Amniotic stem cell (primary cell): ENCODE measurements at places on chromosomes 12 and 14.

- no peak for DNase-seq
These were observed 3.5 kb upstream of the OSBPL8 start for GRCh38 chr12:76563061-76563460.

DNA sequence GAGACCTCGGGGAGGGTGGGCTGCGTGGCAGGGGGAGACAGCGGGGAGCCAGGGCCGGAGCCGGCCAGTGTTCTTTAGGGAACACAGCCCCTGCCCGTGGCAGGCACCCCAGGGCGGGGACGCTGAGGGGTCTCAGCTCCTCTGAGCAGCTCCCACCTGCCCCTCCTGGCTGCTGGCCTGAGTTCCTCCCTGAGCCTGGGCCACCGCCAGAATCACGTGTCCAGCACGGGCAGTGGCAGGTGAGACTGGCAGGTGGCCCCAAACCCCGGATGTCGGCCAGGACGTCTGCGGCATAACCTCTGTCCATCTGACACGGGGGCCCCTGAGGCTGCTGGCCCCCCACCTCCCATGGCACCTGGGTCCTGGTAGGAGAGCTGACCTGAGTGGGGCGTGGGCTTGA lies 25.1 kb downstream of the NOC4L start:
- DNase-seq = no peak

DNA sequence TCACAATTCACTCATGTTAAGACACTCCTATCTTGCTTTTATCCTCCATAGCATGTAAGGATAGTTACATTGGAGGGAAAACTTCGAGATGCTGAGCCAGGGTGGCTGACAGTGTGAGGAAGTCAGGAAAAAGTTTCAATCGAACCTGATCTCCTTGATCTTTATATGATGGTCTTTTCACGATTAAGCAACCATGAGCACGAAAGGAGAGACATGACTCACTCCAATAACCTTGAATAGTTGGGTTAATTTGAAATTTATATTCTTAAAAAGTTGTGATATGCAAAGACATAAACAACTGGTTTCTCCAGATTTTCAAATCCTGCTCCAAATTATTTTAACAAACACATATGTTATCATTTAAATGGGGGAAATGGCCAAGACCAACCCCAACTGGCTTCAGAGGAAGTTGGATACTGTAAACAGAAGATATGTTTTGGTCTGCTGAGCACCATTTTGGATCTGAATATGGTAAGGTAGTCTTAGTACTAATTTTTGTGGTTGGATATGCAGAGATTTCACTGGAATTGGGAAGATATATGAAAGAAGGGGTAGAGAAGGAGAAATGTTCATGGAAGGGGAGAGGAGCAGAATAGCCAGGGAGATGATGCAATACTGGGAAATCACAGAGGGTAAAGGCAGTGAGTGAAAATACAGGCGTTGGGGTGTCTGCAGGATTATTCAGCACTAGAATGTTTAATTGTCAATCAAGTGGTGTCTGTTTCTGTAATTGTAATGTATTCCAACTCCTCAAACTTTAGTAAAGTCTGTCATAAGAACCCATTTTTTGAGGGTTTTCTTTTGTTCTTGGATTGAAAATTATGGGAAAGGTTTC lies 185.2 kb upstream of the SLC38A2 start:
- DNase-seq = no peak

DNA sequence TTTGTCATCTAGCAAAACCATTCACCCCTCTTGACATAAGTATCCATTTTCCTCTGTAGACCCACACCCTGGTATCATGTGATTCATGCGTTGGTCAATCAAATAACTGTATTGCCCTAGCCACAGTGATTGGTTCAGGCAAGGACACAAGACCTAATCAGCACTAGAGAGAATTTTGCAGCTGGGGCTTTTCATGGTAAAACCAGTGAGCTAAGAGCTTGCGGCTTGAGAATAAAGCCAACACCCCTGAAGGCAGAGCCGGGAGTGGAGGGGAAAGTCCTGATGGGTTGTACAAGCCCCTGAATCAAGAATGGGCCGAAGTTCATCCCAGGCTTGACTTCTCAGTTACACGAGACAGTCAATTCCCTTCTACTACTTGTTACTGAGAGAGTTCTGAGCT lies 33.2 kb upstream of the LTBP2 start:
- no peak for DNase-seq

DNA sequence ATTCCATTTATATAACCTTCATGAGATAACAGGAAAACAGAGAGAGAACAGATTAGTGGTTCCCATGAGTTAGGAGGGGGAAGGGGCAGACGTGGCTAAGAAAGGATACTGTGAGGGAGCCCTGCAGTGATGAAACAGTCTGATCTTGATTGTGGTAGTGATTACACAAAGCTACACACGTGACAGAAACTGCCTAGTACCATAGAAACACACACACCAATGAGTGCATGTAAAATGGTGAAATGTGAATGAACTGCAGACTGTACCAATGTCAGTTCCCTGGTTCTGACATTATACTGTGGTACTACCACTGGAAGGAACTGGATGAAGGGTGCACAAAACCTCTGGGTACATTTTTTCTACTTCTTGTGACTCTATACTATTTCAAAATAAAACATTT lies 36.9 kb downstream of the NRDE2 start:
- DNase-seq = no peak

- no peak for DNase-seq
These were observed 58.9 kb downstream of the DHRS2 start for GRCh38 chr14:23694949-23695663.

DNA sequence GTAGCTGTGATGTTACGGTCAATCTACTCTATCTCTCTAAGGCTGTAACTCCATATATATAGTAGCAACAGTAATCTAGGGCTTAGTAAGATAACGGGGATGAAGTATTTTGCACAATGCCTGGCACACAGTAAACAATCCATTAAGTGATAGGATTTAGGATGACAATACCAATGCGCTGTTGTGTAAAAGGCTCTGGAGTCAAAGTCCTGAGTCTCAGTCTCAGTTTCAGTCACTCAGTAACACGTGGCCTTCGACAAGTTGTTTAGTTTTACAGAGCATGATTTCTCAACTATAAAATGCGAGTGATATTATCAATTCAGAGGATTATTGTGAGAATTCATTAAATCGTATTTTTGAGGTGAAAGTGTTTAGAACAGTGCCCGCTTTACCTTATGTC lies 162.4 kb downstream of the GARIN6 start:
- DNase-seq = no peak

DNA sequence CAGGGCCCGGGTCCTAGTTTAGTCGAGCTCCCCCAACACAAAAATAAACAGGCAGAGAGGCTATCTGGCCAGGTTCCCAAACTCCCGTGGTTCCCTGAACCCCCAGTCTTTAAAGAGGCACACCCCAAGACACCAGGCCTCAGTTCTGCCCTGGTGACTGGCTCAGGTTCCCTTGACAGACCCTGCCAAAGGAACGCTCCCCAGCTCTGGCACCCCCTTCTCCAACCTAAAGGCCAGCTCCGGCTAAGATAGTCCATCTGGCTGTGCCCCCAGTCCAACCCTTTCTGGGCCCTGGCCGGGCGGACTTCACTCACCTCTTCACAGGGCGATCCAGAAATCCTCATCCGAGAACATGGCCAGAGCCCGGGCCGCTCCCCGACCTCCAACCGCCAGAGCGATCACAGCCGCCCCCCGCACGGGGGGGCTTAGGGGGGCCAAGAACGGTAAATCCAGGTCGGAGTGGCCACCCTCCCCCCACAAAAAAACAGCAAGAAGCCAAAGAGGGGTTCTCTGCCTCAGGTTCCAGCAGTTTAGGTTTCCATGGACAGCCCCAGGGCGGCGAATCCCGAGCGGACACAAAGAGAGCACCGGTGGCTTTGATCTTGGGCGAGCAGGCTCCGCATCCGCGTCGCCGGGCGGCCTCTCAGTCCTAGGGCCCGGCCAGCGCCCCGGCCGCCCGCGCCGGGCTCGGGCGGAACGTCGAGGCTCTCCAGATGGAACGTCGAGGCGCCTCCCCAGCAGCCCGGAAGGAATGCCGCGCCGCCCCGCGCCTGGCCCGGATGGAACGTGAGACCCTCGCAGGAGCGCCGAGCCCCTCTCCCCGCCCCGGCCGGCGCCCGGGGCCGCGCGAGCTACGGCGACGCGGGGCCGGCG lies 1.1 kb downstream of the KMT2D start:
- no peak for DNase-seq

DNA sequence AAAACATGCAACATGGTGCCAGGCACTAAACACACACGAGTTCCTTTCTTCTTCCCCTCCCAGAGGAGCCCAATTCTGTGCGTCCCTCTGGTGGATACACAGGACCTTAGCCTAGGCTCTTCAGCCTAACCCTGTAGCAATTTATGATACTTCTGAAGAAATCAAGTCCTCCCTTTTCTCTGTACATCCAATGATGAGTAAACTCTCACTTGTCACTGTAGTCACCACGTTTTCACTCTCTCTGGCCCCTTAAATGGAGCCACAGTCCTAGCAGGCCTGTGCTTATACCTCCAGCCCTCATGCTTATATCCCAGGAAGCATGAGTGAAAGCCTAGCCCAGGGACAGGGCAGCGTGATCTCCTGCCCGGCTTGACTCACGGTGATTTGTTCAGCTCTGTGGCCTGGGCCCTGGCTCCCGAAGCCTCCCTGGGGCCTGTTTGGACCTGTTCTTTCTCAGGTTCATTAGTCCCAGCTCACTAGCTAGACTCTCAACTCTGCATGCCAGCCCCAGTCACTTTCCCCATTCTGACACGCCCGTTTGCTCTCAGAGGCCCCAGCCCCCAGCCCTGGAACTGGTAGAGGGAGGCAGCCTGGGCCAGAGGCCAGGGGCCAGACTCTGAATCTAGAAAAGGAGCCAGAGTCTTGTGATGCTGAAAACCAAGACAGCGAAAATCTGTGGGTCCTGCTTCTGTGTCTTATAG lies 24.1 kb upstream of the PLEKHG3 start:
- DNase-seq = no peak

DNA sequence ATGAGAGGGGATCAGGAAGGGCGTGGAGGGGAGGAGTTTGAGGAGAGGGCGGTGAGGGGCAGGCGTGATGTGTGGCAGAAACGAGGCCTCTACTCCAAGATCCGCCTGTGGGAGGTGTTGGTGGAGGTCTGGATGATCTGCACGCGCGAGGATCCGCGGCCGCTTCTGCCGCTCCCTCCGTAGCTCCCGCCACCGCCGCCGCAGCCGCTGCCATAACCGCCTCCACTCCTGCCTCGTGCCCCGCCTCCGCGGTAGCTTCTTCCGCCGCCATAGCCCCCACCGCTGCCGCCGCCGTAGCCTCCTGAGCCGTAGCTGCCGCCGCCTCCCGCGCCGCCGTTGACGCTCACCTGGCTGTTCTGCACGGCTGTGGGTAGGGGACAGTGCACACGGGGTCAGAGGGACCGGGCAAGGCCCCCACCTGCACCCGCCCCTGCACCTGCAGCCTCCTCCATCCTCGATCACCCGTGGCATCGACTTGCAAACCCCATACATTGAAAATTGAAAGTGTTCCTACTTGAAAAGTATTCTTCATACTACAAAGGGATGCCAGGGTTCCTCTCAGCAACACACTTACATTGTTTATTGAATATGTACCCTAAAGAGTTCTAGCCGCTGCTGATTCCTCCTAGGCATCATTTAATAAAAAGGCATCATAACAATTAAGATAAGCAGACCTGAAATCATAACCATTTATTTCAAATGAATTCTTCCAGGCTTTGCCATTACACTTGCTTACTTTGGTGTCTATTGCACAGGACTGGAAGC lies 11.1 kb upstream of the KRT1 start:
- DNase-seq = no peak

- DNase-seq = no peak
These were observed 231.2 kb upstream of the PLEKHG7 start for GRCh38 chr12:92471551-92471950.

- no peak for DNase-seq
These were observed 265.8 kb downstream of the CPNE8 start for GRCh38 chr12:38639625-38640024.

DNA sequence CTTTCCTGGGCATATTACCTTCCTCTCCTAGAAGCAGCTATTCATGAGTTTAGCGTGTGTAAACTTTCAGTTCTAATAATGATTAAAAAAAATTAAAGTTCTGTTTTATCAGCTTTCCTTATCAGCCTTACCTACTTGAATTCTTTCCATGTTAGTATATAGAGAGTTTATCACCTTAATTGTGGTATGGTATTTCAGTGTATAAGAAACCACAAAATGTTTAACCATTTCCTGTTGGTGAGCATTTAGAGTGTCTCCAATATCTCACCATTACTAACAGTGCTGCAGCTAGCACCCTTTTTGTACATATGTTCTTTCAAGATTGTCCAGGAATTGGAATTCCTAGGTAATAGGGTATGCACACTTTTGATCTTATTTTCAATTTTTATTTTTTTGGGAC lies 89.5 kb downstream of the FBXO33 start:
- DNase-seq = no peak

DNA sequence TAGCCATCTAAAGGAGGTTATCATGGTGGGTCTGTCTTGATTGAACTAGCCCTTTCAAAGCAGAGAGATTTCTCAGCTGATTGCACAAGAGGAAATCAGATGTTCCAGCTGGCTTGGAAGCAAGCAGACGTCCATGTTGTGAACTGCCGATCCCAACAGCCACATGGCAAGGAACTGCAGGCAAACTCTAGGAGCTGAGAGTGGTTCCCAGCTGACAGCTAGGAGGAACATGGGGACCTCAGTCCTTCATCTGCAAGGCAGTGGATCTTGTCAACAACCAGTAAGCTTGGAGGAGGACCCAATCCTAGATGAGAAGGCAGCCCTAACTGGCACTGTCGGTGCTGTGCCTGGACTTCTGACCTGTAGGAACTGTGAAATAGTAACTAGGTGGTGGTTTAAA lies 7.7 kb downstream of the ACVR1B start:
- DNase-seq = no peak

DNA sequence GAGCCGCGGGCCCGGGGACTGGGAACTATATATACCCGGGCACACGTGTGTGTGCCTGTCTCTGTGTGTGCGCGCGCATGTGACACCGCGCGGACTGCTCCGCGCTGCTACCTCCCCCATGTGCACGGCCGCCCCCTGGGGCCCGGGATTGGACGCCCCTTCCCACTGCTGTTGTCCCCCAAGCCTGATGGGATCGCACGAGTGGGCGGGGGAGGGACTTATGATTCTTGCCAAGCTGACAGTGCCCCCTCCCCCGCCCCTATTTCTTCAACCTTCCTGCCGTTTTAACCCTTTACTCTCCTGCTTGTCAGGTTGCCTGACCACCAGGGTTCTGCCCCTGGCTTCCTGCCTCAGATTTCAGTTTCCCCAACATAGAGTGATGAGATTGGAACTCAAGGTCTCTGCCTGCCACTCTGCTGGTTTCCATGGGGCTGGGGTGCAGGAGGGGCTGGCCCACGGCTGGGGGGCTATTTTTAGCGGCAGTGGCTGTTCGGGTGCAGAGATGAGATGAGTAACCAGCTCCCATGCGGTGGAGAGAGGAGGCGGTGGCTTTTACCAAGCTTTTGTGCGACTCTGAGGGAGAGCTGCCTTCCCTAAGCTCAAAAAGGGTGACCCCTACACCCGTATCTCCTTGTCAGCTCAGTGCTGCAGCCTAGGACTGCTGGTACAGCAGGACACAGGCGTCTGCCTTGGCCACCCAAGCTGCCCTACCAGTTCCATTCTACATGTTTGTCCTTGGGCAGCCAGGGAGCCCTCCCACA lies at the start of gene DDN:
Gene DDN (minus strand): TSS at position 5 of the 761 bp plus-strand sequence. CDS start 88 bp downstream, outside the sequence.
- no peak for DNase-seq

DNA sequence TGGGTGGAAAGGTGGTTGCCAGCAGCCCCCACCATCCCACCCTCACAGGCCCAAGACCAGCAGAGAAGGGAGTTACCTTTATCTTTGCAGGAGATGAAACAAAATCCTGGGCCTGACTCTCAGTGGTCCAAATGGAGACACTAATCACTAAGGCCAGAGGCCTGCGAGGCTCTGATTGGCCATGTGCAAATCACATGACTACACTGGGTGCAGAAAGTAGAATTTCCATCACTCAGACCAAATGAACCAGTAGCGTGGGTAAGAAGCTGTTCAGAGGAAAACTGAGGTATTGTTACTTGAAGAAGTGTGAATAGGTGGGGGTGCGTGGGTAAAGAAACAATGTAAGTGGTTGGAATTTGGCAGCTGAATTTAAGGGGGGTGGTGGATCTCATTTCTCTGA lies 20.2 kb upstream of the PPP1CC start:
- no peak for DNase-seq
